D721Med (cell line): ENCODE measurements at places on chromosomes 12 and 14.

DNA sequence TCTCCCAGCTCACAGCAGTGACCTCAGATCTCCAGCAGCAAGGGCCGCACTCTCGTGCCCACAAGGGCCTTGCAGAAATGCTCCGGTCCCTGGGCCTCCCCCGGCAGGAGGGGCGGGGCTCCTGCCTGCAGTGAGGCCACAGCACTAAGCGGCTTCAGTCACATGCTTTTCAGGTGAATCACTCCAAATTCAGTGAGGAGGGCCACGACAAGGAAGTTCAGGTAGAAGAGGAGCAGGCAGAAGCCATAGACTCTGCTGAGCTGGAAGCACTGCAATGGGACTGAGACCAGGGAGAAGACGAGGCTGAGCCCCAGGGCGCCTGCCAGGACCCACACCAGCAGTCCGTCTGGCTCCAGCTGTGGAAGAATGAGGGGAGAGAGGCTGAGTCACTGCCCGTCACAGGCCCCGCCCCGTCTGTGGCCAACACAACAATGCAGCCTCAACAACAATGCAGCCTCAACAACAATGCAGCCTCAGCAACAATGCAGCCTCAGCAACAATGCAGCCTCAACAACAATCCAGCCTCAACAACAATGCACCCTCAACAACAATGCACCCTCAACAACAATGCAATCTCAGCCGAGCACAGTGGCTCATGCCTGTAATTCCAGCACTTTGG, 35.2 kb downstream of the SLC8B1 start:
- no peak for DNase-seq

GRCh38 chr14:84087986-84088531, 1441.9 kb upstream of the FLRT2 start:
- no peak for DNase-seq

- no peak for DNase-seq
Measured at GRCh38 chr12:131101703-131102492, 148.2 kb downstream of the ADGRD1 start.

GRCh38 chr12:91877022-91877421, 268.6 kb downstream of the BTG1 start:
- DNase-seq, result no peak

DNA sequence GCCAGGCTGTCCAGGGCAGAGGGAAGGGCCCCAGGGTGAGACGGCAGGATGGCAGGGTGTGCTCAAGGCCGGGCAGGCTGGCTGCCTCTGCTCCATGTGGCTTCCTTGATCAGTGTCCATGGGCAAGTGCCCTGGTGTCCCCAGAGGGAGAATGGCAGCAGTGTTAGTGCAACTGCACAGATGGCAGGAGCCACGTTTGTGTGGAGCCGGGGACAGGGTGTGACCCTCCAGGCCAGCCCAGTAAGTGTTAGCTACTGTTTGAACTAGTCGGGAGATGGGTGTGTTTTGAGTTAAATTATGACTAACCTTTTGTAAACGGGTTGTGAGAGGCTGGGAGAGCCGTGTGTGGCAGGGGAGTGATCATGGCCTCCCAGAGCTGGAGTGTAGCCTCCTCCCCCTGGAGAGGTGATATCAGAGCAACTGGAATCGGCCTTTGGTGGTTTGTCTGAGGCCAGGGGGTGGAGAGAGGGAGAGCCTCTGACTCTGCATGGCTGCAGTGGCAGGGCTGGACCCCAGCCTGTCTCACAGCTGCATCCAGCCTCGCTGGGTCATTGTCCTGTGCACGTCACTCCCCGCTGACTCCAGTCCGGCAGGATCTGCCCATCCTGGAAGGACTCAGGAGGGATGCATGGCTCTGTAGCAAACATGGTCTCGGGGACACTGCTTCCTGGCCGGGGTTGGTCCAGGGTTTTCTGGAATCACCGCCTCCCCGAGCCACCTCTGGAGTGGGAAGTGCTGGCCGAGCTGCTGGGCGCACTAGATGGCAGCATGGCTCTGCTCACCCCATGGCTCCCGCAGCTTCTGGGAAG, 27.8 kb downstream of the AACS start:
- no peak for DNase-seq

GRCh38 chr12:39586816-39587215, 32.8 kb downstream of the ABCD2 start:
- DNase-seq, result no peak

DNA sequence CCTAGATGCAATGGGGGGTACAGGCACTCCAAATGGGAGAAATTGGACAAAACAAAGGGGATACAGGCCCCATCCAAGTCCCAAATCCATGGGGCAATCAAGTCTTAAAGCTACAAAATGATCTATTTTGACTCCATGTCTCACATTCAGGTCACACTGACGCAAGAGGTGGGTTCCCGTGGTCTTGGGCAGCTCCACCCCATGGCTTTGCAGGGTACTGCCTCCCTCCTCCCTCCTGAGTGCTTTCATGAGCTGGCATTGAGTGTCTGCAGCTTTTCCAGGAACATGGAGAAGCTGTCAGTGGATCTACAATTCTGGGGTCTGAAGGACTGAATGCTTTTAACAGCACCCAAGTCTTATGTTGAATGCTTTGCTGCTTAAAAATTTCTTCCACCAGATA, 274.5 kb upstream of the LRIG3 start:
- no peak for DNase-seq

DNA sequence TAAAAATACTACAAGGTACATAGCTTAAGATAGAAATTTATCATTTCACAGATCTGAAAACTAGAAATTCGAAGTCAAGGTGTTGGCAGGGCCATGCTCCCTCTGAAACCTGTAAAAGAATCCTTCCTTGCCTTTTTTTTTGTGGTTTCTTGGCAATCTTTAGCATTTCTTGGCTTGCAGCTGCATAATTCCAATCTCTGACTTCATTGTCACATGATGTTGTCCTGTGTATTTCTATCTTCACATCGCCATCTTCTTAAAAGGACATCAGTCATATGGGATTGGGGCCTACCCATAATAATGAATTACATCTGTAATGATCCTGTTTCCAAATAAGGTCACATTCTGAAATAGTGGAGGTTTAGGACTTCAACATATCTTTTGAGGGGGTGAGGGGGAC, 250.4 kb downstream of the TMTC2 start:
- DNase-seq, result no peak

- no peak for DNase-seq
Measured at GRCh38 chr14:78240567-78240966, 70.4 kb downstream of the NRXN3 start.

GRCh38 chr12:51028126-51028812, 2.1 kb upstream of the SLC11A2 start:
- DNase-seq, result no peak
